CD8-positive, alpha-beta memory T cell (primary cell): ENCODE measurements at places on chromosomes 16 and 17.

DNA sequence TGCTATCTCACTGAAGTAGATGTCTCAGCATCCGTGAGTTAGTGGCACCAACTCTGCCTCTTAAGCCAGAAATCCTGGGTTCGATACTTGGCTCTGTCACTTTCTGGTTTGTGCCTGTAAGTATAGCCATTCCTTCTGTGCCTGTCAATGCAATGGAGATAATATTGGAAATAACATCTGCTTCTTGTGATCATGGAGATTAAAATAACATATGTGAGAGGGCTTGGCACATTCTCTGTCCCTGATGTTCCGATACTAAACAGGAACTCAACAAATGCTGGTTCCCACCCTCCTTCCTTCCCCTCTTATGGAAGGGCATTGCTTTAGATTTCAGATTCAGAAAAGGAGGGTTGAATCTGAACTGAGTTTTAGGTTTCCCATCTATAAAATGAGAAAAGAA, 39.8 kb downstream of the TBX4 start:
- DNase-seq: no peak

DNA sequence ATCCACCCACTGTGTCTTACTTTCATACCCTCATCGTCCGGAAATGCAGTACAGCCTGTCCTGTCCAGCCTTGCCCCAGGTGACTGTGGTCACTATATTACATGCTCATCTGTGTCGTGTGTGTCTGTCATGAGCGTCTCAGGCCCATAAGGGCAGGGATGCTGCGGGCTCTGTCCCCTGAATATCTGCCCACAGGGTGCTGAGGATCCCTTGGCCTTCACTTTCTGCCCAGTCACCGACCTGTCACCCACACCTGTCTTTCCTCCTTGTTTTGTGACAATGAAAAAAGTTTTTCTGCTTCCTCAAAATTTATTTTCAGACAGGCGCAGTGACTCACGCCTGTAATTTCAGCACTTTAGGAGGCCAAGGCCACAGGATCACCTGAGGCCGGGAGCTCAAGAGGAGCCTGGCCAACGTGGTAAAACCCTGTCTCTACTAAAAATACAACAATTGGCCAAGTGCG, 1.4 kb upstream of the CTRB1 start:
- DNase-seq: no peak

GRCh38 chr17:2959371-2960130, 103.9 kb downstream of the OR1D5 start:
- DNase-seq: no peak

DNA sequence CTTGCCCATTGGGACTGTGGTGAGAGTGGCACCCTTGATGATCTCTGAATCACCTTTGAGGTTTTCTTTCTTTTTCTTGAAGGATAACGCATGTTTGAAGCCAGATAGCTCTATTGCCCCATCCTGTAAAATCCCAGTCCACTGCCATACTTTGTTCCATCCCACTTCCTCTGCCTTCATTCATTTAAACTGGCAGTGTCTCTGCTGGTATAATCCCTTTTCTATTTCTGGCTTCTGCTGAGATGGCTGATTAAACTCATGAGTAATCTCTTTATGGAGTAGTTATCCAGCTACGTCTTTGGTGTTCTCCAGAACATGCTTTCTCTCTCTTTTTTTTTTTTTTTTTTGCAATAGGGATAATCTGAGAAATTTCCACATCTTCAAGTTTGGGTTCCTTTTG, 656.5 kb upstream of the SALL1 start:
- no peak for DNase-seq

DNA sequence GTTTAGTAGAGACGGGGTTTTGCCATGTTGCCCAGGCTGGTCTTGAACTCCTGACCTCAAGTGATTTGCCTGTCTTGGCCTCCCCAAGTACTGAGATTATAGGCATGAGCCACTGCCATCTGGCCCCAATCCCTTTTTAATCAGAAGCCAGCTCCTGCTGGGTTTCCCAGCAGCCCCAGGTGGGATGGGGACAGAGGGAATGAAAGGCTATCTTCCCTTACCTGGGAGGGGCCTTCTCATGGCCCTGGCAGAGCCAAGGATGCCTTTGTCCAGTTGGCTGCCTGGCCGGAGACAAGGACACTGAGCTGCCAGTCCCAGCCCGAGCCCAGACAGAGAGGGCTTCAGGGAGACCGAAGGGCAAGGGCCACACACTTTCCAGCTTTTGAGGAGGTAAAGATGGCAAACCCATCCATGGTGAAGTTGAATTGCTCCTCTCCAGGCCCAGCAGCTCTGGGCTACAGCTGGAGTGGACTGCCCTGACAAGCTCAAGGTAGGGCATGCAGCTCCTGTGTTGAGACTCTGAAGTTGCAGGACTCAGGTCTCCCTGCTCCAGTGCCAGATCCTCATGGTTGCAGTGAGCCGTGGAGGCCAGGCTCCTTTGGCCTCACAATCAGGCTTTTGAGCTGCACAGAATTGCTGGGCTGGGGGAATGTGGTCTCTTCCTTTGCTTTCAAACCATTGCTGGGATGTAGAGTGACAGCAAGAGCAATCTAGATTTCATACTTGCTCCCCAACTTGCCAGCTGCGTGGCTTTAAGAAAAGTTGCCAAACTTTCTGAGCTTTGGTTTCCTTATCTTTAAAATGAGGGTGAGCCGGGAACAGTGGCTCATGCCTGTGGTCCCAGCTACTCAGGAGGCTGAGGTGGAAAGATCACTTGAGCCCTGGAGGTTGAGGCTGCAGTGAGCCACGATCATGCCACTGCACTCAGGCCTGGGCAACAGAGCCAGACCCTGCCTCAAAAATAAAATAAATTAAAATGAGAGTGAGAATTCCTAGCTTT, 44.5 kb upstream of the IL34 start:
- DNase-seq: no peak

- peak; percentile 18 for DNase-seq
These were observed 6.2 kb downstream of the JPH3 start for GRCh38 chr16:87608400-87608985.

DNA sequence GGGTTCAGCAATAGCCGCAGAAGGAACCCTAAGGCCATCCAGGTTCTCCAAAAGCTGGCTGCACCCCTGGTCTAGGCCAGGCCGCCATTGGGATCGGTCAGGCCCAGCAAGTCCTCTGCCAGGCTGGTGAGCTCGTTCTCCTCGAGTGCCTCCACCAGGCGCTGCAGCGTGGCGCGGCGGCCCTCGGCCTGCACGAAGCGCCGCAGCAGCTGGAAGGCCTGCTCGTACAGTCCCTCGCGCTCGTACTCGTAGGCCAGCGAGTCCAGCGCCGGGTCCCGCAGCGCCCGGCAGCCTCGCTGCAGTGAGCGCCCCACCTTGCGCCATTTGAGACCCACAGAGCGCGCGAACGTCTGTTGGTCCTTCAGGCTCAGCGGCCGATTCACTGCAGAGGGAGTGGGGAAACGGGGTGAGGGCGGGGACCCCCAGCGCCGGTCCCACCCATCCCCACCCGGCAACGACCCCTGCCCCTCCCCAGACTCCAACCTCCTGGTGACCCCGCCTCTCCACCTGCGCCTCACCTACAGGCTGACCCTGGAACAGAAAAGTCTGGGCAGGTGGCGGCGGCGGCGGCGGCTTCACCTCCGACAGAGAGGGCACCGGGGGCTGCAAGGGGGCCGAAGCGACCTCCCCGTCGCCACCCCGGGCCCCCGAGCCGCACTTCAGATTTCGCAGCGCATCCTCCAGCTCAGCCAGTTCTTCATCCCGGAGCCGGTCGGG, 3.9 kb upstream of the B3GNT9 start:
- no peak for DNase-seq

DNA sequence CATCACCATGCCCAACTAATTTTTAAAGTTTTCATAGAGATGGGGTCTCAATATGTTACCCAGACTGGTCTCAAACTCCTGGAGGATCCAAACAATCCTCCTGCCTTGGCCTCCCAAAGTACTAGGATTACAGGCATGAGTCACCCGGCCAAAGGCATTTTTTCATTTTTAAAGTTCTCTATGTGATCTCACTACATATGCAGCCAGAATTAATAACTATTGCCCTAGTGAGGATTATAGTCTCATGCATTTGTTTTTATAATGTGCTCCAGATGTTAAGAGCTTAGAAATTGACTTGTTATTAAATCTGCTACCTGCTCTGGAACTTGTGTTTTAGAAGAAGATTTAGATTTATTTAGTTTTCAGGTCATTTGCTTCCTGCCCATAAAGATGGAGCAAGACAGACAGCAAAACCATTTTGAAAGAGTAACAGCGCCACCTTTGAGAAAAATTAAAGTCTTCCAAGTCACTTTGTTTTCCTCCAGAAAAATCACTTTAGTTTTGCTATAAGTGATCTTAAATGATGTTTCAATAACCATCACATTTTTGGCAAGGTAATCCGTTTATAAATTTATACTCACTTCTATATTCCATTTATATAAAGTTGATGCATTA, 79.5 kb downstream of the CA4 start:
- no peak for DNase-seq

- DNase-seq: no peak
These were observed 192.8 kb downstream of the MAP2K6 start for GRCh38 chr17:69607162-69607834.

- DNase-seq: no peak
These were observed 12.3 kb upstream of the MEIOB start for GRCh38 chr16:1884155-1884760.

DNA sequence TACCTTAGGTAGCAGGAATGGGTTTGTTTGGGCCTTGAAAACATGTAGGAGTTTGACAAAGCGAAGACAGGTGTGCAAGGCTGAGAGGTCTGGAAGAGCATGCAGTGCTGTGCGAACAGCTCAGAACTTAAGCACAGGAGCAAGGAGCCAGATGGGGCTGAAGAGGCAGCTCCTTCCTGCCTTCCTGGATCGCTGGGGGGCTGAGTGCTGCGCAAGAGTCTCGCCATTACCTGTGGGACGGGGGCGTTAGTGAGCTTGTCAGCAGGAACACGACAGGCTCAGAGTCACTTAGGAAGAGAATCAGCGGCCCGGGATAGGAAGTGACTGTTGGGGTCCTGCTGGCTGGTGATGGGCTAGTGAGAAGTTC, 464 bp upstream of the MRM1 start:
- no peak for DNase-seq

- DNase-seq: no peak
These were observed 233.7 kb upstream of the SDK2 start for GRCh38 chr17:73877962-73878361.

- DNase-seq: no peak
These were observed 7.5 kb downstream of the PRSS27 start for GRCh38 chr16:2712546-2712945.

GRCh38 chr17:37489197-37490001, at the start of gene DUSP14:
TSS of gene DUSP14 (plus strand) at chr17:37489891. CDS start at chr17:37512273, 22,382 bp downstream.
- peak; percentile 74 for DNase-seq

DNA sequence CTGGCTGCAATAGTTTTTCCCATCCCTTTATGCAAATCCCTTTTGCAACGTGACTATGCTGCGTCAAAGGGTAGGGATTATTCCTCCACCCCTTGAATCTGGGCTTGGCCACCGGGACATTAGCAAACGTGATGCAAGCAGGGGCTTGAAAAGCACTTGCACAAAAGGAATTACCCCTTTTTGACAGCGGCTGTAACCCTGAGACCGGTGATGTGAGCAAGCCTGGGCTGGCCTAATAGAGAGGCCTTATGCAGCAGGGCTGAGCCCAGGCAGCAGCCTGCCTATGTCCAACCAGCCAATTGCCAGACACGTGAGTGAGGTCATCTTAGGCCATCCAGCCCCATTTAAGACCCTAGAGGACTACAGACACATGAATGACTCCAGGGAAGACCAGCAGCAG, 30.4 kb upstream of the PAFAH1B1 start:
- DNase-seq: no peak

DNA sequence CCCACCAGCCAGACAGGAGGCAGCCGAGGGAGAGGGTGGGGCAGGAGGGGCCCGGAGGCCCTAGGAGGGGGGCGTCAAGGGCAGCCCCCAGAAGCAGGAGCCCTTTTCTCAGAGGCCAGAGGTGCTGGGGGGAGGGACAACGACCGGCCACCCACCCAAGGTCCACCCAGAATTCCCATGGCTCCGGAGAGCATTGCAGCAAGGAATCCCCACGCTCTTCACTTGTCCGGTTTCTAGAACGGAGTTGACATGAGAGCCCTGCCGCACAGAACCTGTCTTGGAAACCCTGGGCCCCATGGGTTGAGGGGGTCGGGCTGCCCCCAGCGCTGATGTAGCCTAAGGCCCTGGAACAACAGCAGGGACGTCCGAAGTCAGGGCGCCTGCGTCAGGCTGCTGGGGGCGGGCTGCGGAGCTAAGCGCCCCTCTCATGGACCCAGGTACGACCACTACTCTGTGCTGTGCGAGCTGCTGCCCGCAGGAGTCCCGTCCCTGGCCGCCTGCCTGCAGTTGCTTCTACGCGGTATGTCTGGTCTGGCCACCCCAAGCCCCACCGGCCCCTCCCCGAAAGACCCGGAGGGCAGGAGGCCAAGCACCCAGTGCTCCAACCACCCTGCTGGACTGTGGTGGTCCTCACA, 11.2 kb downstream of the CYBC1 start:
- no peak for DNase-seq

- DNase-seq: no peak
These were observed 32.7 kb upstream of the IRX5 start for GRCh38 chr16:54897930-54898329.
